Stimulated activated CD4-positive, alpha-beta T cell treated with anti-CD3 and anti-CD28 coated beads, Interleukin-1b, Interleukin-23, amount 100 ng/mL, for 4 hours (primary cell): ENCODE measurements at places on chromosomes 12 and 14.
A peak's percentile ranks its signal among the peaks of the same experiment; 100 is the strongest.

- no peak for DNase-seq
Observed at GRCh38 chr14:64562436-64562835, 12.7 kb downstream of the PPP1R36 start.

GRCh38 chr14:67668559-67668958 is 5.9 kb downstream of the VTI1B start:
- DNase-seq: no peak

GRCh38 chr12:31217356-31218130 is 108.4 kb downstream of the SINHCAF start:
- DNase-seq: no peak

GRCh38 chr12:42679466-42679865 is 89.9 kb upstream of the PRICKLE1 start:
- no peak for DNase-seq

- peak; percentile 35 for DNase-seq
Observed at GRCh38 chr12:49636979-49637755, 13.8 kb downstream of the PRPF40B start.

DNA sequence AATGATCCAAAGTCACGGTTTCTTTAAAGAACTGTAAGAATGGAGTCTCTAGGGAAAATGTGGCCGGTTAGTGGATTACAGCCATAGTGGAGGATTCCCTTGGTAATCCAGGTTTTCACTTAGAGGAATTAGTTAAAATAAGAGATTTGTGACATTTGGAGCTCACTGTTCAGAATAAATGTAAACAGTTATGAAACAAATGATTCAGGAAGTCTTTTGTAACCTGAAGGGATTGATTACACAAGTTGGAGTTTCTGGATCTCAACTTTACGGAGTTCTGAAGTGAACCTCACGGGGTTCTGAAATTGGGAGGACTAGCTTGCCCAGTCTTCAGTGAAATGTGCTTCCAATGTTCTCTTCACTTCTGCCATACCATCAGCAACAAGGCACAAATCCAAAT is 234.4 kb upstream of the FKBP4 start:
- DNase-seq: no peak

DNA sequence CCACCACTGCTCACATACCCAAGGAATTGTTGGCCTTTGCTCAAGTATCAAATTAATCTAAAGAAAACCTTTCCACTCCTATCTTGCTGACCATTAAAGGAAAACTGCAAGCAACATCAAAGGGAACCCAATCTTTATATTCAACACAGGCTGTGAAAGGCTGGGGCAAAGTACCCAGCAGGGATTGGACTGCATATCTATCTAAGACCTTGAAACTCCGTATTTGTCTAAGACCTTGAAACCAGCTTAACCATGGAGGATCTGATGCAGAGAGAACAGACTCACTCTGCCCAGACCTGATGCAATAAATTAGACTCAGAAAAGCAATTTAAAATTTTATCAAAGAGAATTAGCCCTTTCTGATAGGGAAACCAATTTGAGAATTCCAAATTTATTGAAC is 102.2 kb downstream of the DIO2 start:
- DNase-seq: no peak

DNA sequence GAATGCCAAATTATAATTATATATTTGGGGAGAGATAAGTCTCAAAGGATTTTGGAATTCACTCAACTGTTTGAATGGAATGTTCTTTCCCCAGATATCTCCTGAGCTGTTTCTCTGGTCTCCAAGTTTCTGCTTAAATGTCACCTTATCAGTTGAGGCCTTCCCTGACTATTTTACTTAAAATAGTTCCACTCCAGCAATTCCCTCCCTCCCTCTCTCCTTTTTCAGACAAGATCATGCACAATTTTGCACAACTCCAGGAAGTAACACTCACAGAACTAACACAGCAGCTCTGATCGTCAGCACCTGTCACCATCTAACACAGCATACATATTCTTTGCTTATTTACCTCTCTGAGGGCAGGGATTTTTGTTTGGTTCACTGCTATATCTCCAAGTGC is 12.5 kb downstream of the BTG1 start:
- DNase-seq: no peak

- DNase-seq: peak; percentile 40
Observed at GRCh38 chr12:6323340-6323994, 13.0 kb downstream of the PLEKHG6 start.

GRCh38 chr12:6434205-6435140 is 10.3 kb upstream of the CD27 start:
- DNase-seq: no peak

DNA sequence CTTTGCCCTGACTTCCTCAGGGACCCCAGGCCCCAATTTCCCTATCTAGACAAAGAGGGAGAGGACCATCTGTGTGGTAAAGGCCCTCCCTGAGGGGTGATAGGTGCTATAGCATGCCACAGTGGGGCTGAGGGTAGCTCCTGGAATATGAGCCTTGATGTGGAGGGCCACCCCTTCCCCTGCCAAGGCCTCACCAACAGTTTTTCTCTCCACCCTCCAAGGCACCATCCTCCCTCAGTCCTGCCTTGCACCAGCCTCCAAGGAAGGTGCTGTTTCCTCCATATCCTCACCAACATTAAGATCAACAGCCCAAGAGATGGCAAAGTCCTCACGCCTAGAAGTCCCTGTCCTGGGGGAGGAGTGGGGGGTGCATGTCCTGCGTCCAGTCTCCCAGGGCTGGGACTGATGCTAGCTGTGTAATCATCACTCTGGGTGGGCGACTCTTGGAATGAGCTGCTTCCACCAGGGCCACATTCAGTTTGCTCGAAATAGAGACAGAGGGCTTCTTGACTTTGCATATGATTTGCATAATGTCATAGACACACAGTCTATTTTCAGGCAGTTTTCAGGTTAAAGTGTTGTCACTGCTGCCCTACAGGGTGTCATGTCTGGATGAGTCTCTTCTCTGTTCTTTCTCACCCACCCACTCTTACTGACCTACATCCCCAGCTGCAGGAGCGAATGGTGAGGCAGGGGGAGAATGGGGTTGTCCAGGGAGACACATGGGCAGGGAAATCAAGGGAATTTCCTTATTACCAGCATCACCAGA is 17.4 kb downstream of the ACVRL1 start:
- no peak for DNase-seq

- DNase-seq: no peak
Observed at GRCh38 chr14:94650806-94651805, 38.9 kb downstream of the SERPINA3 start.

DNA sequence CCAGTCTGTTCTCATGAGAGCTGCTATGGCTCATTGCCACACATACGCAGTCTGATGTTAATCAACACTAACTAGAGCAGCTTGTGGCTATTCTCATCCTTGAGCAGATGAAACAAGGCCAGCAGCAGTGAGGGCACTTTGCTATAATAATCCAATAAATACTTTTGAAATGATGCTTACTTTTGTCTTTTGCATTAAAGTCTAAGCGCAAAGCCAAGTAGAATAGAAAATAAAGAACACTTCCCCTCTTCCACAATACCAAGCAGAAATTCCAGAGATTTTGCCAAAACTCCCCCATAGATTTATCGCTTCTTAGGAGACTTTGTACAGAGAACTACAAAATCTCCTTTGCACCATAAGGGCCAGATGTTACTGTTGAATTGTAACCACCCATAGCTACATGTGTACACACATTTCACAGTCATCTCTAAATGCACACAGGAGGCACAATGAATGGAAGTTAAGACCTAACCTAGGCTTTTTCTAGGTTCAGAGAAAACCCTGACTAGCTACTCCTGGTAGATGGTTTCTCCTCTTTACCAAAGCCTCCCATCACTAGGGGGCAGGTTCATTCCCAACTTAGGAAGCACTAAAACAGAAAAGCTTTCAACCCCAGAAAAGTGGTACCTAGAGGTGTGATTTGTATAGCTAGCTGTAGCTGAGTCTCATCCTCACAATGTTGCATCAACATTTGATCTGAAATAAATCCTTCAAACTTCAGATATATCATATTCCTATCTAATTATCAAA is 119.3 kb downstream of the HMGA2 start:
- no peak for DNase-seq

GRCh38 chr12:19847294-19848059 is 408.2 kb downstream of the AEBP2 start:
- no peak for DNase-seq

- DNase-seq: no peak
Observed at GRCh38 chr14:89498878-89499277, 81.8 kb upstream of the FOXN3 start.

DNA sequence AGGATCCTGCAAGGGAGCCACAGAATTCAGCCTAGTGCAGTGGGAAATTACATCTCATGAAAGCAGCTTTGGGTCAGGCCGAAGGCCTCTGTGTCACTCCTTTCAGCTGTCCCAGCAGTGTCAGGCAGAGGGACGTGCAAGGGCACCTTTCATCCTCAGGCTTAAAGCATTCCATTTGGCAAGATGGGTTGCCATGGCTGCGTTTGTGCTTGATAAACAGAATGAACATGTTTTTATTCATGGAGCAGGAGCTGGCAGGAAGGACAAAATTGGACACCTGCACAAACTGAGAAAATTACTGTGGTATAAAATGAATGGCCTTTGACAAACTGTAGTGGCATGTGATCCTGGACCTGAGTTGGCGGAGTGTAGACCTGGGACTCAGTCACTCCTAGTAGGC is 29.4 kb downstream of the ACAD10 start:
- no peak for DNase-seq

- no peak for DNase-seq
Observed at GRCh38 chr12:10142976-10143589, 13.1 kb upstream of the CLEC7A start.

DNA sequence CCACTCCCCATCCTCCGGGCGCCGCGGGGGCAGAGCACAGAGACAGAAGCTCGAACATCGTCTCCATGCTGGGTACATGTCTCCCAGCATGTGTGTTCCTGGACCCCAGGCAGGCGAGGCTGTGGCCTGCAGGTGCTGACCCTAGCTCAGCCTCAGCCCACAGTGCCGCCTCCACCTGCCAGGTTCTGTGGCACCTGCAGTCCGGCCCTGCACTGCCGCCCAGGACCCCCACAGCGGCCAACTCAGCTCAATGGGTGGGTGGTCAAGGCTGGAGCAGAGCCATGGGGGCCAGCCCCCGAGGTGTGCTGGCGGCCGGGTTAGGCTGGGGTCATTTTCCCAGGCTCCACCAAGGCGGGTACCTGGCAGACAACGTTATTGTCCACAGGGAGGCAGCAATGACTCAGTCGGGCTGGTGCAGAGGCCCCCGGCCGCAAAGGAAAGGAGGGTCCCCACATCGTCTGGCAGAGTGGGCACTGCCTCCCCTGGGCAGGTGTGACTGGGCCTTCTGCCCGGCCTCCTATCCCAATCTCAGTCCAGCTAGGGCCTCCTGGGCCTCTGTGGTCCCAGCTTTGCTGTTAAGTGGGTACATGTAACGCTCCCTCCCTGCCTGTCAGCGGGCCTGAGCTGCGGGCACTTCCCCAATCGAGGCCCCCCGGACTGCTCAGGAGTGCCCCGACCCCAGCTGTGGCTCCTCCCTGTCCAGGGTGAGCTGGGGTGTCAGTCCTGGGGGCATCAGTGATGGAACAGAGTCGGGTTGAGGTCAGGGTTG is 20.2 kb upstream of the NUDT14 start:
- DNase-seq: no peak

DNA sequence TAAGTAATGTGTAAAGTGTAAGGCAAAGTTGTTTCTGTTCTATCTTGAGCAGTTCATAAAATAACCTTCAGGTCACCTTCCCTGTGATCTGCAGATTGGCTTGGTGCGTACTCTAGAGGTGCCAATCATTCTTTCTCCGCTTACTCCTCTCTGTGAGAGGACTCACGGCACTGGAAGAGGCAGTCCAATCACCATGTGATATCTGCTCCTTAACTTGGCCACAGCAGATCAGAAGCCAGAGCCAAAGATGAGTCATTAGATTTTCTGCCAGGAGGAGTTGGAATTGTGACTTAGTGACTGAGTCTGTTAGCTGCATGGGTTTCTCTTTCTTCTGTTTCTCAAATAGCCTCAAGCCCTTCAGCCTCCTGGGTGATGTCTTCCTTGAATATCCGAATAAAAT is 165.5 kb downstream of the SLC41A2 start:
- no peak for DNase-seq

DNA sequence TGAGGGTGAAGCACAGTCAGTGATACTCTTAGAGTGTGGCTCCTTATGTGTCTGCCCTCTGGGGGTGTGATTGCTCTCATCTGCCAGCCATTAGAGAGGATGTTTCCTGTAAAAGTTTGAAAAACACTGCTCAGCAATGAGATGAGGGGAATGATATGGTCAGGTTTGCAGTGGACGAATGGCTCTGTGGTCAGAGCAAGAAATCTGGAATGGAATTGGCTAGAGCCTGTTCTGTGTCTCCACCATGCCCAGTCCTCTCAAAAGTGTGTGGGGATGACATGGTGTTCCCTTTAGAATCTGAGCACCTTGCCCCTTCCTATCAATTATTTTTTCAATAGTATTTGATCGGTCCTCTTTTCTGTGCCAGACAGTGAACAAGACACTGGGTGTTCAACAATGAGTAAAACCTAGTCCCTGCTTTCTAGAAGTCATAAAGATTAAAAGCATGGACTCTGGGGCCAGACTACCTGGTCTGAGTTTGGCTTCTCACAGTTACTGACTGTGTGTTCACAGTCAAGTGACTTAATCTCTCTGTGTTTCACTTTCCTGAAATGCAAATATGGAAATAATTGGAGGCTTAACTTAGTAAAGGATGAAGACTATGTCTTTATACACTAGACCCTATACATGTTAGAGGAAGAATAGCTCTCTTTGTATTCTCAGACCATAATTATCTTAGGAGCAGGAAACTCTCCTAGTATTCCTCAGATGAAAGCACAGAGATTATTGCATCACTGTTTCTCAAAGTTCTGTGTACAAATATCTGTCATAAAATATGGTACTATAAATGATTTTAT is 1.6 kb downstream of the ACSS3 start:
- no peak for DNase-seq

DNA sequence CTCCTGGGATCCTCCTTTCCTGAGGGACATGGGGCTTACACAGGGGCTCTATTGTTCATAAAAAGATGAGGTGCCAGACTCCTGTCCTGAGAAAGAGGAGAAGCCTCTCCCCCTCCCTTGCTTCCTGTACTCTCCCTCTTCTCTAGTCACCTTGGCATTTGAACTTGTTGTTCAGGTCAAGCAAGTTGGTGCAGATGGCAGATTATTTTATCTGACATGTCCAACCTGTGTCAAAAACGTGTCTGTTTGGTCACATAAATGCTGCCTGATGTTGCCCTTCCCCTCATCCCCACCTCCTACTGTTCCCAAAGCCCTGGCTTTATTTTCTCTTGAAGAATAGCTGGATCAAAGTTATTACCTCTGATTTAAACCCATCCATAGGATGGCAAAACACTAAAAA is 154.8 kb downstream of the TMX1 start:
- no peak for DNase-seq

- DNase-seq: no peak
Observed at GRCh38 chr14:55884819-55885218, 233.4 kb upstream of the PELI2 start.

GRCh38 chr12:103399986-103400385 is 95.8 kb downstream of the C12orf42 start:
- no peak for DNase-seq
